ENCODE measurements at places on chromosomes 3 and 15.

DNA sequence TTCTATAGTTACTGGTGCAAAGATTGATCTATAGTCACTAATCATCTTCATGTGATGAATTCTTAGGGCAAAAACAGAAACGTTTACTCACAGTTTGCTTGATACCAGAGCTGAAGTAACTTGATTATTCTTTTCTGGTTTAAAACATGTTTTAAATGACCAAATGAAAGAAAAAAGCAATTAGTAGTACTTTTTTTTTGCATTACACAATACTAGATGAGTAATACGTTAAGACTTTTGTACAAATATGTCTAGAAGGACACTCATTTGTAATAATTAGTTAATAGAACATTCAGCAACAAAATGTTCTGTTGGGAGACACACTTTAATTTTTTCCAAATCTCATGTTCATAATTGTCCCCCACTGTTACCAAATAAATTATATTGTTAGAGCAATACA lies 523.2 kb downstream of the SOX2 start:
- ATAC-seq: no peak

DNA sequence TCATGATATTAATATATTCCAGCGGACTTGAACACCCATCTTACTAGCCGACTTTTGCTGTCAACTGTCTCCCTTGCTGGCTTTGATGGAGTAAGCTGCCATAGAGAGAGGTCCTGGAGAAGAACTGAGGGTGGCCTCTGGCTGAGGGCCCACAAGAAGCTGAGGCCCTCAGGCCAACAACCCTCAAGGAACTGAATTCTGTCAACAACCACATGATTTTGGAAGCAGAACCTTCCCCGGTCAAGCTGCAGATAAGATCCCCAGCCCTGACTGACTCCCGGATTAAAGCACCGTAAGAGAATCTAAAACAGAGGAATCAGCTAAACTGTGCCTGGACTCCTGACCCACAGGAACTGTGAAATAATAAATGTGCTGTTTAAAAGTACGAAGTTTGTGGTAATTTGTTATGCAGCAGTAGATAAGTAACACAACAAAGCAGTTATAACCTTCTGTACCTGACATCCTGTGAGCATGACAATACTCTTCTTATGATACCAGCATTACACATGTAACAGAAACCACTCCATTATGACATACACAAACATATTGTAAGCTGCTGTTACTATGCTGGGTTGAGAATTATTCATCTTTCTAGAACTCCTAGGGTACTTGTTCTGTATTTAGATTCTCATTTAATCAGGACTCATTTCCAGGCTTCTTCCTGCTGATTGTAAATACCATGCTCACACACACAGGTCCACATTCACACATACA lies 66.2 kb downstream of the HES1 start:
- no peak for ATAC-seq

- no peak for ATAC-seq
These were observed 387.6 kb upstream of the RGMA start for GRCh38 chr15:93476491-93477177.

GRCh38 chr3:42688016-42688415 lies 2.7 kb downstream of the KLHL40 start:
- ATAC-seq: no peak

DNA sequence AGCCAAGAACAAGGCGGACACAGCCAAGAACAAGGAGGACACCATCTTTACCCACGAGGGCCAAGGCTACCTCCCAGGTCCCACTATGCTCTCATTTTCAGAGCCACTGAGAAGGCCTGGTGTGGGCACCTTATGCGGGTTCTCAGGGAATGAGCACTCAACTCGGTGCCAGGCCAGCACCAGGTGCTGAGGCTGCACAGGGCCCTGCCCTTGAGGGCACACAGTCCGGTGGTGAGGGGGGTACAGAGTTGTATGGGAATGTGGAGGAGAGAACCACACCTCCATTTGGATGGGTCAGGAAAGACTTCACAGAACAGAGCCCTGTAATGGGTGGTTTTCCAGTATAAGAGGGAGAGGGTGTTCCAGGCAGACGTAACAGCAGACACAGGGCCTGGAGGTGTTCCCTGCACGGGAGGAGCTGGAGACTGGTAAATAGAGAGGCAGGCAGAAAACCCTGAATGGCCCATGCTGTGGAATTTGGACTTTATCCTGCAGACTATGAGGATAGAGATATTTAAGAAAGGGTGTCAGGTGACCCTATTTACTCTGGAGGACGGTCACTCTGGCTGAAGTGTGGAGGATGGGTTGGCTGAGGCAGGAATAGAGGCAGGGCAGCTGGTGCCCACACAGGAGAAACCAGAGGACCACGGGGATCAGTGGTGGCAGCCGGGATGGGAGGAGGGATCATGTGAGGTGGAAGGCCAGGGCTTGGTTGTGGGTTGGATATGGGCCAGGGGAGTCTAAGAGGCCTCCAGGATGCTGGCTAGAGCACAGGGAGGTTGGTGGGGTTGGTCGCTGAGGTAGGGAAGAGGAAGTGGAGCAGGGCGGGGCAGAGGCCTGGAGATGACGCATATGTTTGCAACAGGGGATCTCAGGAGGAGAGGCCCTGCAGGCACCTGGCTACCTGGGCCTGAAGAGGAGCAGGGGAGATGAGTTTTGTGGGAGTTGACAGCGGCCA lies 34.6 kb downstream of the CRABP1 start:
- ATAC-seq: no peak

DNA sequence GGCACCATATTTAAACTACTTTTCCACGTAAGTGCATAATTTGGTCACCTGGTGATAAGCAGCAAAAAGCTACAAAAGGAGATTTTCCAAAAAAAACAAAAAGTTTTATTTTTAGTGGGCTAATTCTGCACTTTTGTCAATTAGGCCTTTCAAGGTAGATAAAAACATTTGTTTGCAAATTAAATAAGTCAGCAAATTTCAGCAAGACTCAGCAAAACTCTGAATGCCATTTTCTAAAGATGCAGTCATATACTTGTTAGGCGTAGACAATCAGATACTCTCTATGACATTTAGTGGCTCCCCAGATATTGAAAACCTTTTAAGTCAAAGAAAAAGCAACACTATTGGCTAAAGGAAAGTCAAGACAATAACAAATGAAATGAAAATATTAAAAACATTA lies 400.2 kb upstream of the GOLIM4 start:
- no peak for ATAC-seq

- no peak for ATAC-seq
These were observed 82.4 kb upstream of the VGLL4 start for GRCh38 chr3:11726146-11726545.

GRCh38 chr15:91047545-91048199 lies 25.3 kb upstream of the VPS33B start:
- ATAC-seq: no peak

- ATAC-seq: no peak
These were observed 25.6 kb upstream of the ATP2B2 start for GRCh38 chr3:10531031-10531430.

GRCh38 chr15:29133321-29133720 lies 136.3 kb downstream of the NSMCE3 start:
- ATAC-seq: no peak

- ATAC-seq: no peak
These were observed 215.0 kb downstream of the GRM7 start for GRCh38 chr3:7075901-7076300.

- ATAC-seq: peak; percentile 62
These were observed 4.3 kb downstream of the RBP1 start for GRCh38 chr3:139534992-139535879.

DNA sequence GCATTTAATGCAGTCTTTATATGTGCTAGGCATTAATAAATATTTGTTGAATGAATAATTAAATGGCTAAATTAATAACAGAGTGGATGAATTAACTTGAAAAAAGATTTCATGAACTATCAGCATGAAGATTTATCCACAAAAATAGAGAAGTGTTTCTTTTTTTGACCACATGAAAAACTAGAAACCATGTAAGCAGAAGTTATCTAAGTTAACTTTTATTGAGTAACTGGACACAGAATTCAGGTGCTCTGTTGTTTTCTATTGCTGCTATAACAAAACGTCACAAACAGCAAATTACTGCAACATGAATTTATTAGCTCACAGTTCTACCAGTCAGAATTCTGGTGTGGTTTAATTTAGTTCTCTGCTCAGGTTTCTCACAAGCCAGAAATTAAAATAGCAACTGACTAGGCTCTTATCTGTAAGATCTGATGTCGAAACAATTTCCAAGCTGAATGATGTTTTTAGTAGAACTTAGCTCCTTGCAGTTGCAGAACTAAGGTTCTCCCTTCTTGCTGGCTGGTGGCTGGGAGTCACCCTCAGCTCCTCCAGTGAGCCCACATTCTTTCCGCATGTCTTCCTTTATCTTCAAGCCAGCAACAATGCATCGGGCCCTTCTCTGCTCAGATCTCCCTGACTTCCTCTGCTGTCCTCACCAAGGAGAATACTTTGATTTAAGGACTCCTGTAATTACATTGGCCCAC lies 810.2 kb upstream of the ALCAM start:
- ATAC-seq: peak; percentile 80

All from SK-N-SH treated with all-trans-retinoic acid at 6 μM for 48 hours (cell line).